Upper lobe of left lung (tissue), 6 donors: ENCODE measurements at places on chromosomes 1 and 21. TPM values are rescaled to one million over a fixed set of nuclear protein-coding genes. Genes with fewer than 3 reads are reported as not detected.

The PARP1 gene
- 66.8 TPM for total RNA-seq

The OR2T11 gene
- total RNA-seq, result not detected

The TMEM240 gene
- not detected for total RNA-seq

The CBR3 gene
- 6.4 TPM for total RNA-seq

The REN gene
- 0.64 TPM for total RNA-seq

DNA sequence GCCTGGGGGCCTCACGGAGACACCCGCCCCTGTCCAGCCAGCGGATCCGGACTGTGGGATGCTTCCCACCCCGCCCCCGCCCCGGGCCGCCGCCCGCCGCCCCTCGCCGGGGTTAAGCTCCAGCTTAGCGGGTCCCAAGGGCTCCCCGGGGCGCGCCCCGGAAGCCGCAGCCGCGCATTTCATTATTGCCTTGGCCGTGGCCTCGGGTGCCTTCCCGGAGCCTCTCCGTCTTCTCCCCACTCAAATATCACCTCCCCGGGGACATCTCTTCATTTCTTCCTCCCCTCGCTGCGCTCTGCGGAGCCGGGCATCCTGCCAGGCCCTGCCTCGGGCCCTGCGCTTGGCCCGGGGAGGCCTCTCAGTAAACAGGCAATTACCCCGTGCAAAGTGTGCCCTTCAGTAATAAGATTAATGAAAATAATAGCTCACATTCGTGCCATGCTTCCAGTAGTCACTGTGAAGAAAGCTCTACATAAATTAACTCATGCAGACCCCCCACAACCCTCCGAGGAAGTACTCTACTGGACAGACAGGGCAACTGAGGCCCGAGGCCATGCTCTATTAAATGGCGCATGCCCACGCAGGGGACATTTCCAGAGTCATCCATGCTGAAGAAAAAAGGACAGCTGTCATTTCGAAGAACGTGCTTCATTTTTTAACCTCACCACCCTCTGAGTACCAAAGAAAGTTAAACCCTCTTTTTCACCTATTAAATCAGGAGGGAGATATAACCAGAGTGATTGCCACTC, 49.9 kb upstream of the LAPTM5 start:
- no peak overlapping the region for H3K4me3 ChIP-seq
- peak; percentile 87 for DNase-seq
- H3K27me3 ChIP-seq, result peaks cover 4% of the 10 kb centered on the region
- no peaks in the 10 kb centered on the region for H3K36me3 ChIP-seq
- no peak overlapping the region for H3K27ac ChIP-seq

GRCh38 chr1:115214098-115214497, 124.0 kb downstream of the NGF start:
- H3K27me3 ChIP-seq, result no peaks in the 10 kb centered on the region
- no peaks in the 10 kb centered on the region for H3K36me3 ChIP-seq

GRCh38 chr1:109148987-109149561, 35.2 kb downstream of the ELAPOR1 start:
- no peak overlapping the region for H3K27ac ChIP-seq
- H3K27me3 ChIP-seq, result no peaks in the 10 kb centered on the region
- no peak overlapping the region for H3K4me3 ChIP-seq

DNA sequence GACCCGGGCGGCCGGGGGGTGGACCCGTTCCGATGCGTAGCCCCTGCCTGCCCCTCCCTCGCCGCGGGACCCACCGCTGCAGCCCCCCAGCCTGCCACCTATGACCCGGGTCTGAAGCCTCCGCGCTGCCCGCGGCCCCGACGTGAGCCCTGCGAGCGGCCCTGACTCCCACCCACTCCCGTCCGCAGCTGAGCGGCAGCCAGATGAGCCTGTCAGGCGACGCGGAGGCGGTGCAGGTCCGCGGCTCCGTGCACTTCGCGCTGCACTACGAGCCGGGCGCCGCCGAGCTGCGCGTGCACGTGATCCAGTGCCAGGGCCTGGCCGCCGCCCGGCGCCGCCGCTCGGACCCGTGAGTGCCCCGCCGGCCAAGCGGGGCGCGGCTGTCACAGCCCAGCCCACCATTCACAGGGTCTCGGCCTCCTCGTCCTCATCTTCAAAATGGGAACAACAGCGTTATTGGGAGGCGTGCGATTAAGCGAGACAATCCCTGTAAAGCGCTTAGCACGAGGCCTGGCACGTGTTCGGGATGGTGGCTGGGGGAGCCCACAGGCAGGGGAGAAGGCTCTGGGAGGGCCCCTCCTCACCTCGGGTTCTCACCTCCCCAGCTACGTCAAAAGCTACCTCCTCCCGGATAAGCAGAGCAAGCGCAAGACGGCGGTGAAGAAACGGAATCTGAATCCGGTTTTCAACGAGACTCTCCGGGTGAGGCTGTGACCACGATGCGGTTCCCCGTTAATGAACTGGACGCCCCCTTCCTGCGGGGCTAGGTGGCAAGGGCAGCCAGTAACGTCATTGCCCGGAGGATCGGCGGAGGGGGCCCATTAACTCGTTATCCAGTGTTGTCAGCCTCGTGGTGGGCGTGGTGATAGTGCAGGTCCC, 8.2 kb downstream of the SYTL1 start:
- H3K4me1 ChIP-seq, result peaks cover 19% of the 10 kb centered on the region
- H3K36me3 ChIP-seq, result peaks cover 36% of the 10 kb centered on the region
- H3K27ac ChIP-seq, result peak overlapping the region; percentile 69
- no peaks in the 10 kb centered on the region for H3K27me3 ChIP-seq
- DNase-seq, result peak; percentile 75
- peak overlapping the region; percentile 40 for H3K4me3 ChIP-seq

DNA sequence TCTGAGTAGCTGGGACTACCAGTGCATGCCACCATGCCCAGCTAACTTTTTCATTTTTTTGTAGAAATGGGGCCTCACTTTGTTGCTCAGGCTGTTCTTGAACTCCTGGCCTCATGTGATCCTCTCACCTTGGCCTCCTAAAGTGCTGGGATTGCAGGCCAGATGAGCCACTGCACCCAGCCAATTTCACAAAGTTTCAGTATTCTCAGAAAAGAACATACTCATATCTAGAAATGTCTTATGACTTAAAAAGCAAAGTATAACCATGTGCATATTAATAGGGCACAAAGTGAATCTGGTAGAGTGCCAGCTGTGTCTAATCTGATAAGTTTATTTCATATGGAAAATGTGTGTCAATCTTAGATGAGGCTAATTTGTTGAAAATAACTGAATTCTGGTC, 87.5 kb upstream of the CACYBP start:
- H3K27ac ChIP-seq, result no peak overlapping the region
- H3K4me1 ChIP-seq, result no peaks in the 10 kb centered on the region
- H3K4me3 ChIP-seq, result no peak overlapping the region
- no peak for DNase-seq

- H3K27me3 ChIP-seq, result no peaks in the 10 kb centered on the region
- no peaks in the 10 kb centered on the region for H3K36me3 ChIP-seq
- H3K4me1 ChIP-seq, result peaks cover 25% of the 10 kb centered on the region
- H3K4me3 ChIP-seq, result no peak overlapping the region
Measured at GRCh38 chr1:43293176-43293575, 7.6 kb upstream of the TIE1 start.

DNA sequence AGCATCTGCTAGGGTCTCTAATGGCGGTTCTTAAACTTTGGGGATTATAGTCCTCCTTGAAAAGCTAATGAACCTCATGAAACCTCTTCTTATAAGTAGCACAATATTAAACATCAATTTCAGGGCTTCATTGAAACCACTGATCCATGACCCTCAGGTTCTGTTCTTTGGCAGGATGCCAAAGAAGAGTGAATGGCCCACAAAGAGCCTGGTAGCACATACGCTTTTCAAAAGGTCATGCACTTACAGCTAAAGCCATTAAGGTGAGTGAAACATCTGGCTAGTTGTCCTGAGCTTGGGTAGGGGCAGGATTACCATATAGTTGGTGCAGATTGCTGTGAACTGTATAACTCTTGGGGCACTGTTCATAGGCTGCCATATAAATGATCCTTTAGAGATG, 42.3 kb downstream of the MDM4 start:
- no peaks in the 10 kb centered on the region for H3K4me1 ChIP-seq
- H3K36me3 ChIP-seq, result peaks cover 23% of the 10 kb centered on the region
- no peaks in the 10 kb centered on the region for H3K27me3 ChIP-seq
- H3K27ac ChIP-seq, result no peak overlapping the region
- no peak overlapping the region for H3K4me3 ChIP-seq

GRCh38 chr1:52111492-52111891, 30.4 kb upstream of the ZFYVE9 start:
- no peaks in the 10 kb centered on the region for H3K36me3 ChIP-seq
- H3K27ac ChIP-seq, result no peak overlapping the region
- no peak for DNase-seq
- no peaks in the 10 kb centered on the region for H3K27me3 ChIP-seq
- H3K4me1 ChIP-seq, result no peaks in the 10 kb centered on the region

DNA sequence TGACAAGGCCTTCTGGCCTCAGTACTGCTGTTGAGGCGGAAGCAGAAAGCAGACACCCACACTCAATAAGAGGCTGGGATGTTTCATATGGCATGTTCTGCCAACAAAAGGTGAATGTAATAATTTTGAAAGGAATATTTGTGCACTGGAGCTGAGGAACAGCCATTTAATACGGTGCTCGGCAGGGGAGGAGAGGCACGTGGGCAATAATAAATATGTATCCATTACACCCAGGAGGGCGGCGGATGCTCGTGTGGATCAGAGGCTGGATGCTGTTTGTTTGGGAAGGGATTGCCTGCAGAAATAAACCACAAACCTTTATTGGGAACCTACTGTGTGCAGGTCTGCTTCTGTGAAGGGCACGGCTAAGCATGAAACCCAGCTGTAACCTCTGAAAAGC, 92.0 kb downstream of the VWA5B1 start:
- DNase-seq, result no peak
- no peaks in the 10 kb centered on the region for H3K4me1 ChIP-seq
- no peaks in the 10 kb centered on the region for H3K27me3 ChIP-seq

GRCh38 chr1:10515301-10515975, 40.7 kb downstream of the PEX14 start:
- peak; percentile 63 for DNase-seq
- H3K36me3 ChIP-seq, result no peaks in the 10 kb centered on the region
- H3K4me1 ChIP-seq, result peaks cover 48% of the 10 kb centered on the region
- no peak overlapping the region for H3K4me3 ChIP-seq

DNA sequence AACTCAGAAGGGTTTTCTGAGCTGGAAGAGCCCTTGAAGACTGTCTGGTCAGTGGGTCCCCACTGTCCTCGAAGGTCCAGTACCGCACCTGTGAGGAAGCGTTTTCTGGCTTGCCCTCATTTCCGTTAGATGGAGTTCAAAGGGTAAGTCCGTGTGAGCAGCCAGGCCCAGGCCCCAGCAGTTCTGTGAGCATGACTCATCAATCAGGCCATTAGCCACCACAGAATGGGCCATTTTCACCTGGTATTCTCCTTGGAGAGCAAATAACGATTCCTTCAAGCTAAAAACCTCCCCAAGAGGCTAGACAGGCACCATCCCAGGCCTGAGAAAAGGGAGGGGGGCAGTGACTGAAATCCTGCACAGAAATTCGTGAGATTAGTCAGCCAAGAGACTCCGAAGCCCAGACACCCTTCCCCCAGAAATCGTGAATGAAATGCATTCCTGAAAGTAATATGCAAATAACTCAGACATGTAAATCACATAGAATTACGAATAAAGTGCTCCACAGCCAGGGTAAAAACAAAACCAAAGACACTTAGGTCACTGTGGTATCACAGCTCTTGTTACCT, 66.0 kb downstream of the BCAR3 start:
- no peak overlapping the region for H3K4me3 ChIP-seq
- peaks cover 32% of the 10 kb centered on the region for H3K4me1 ChIP-seq
- no peaks in the 10 kb centered on the region for H3K36me3 ChIP-seq
- H3K27me3 ChIP-seq, result no peaks in the 10 kb centered on the region

DNA sequence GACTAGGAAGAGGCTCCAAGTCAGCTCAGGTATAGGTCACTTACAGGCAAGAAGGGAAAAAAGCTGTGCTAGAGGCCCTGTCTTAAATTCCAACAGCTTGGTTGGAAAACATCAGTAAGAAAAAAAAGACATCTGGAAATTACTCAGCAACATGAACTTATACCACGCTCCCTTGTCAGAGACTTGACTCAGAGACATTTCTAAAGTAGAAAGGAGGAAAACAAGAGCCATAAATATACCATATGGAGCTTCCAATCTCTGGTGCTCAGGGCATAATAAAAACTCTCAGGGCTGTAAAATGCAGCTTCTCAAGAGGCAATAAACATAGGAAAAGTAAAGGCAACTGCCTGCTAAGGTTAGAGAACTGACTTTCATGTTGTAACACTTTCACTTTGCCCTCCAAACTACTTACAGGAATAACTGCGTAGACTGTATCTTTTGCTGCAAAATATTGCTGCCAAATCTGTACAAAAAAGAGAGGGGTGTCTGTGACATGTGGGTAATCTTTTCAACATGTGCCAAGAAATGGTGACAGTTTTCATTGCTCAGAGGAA, 14.7 kb downstream of the ATPAF1 start:
- DNase-seq, result no peak
- no peaks in the 10 kb centered on the region for H3K4me1 ChIP-seq

GRCh38 chr1:119084798-119085197, 55.7 kb downstream of the WARS2 start:
- no peaks in the 10 kb centered on the region for H3K27me3 ChIP-seq
- H3K4me3 ChIP-seq, result peak overlapping the region; percentile 5
- H3K27ac ChIP-seq, result no peak overlapping the region
- no peaks in the 10 kb centered on the region for H3K4me1 ChIP-seq
- no peaks in the 10 kb centered on the region for H3K36me3 ChIP-seq

DNA sequence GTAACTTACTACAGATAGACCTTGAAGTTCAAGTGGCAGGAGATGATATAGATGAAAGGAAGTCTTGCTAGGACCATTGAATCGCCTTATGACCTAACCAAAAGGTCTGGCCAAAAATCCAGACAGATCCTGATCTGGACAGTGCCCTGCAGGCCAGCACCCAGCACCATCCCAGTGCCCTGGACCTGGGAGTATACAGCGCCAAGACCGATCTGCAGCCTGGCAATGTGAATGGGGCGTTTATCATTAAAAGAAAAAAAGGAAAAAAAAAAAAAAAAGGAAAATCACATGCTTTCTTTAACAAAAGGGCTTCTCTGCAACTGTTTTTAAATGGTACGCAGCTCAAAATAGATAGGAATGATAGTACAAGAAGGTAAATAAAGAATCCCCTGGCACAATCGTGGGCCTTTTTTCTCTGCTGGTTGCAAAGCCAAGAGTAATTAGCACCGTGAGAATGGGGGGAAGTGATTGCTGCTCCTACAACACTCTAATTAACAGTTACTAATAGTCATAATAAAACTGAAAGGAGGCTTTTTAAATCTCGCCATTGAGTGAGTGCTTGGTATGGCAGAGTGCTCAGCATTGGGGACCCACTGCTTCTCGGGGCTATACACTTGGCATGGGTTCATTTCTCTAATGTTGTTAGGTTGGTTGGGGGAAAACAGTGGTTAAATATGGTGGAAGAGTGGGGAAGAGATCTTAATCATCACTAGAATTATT, 146.7 kb downstream of the KAZN start:
- no peak overlapping the region for H3K4me3 ChIP-seq
- H3K27me3 ChIP-seq, result no peaks in the 10 kb centered on the region
- H3K36me3 ChIP-seq, result no peaks in the 10 kb centered on the region
- H3K27ac ChIP-seq, result no peak overlapping the region
- no peaks in the 10 kb centered on the region for H3K4me1 ChIP-seq
- DNase-seq, result no peak

- no peak overlapping the region for H3K4me3 ChIP-seq
- H3K36me3 ChIP-seq, result no peaks in the 10 kb centered on the region
- H3K27ac ChIP-seq, result no peak overlapping the region
- peaks cover 2% of the 10 kb centered on the region for H3K27me3 ChIP-seq
- DNase-seq, result peak; percentile 32
Measured at GRCh38 chr1:26408604-26409003, 2.0 kb upstream of the LIN28A start.

GRCh38 chr1:14625996-14626395, 27.5 kb downstream of the KAZN start:
- no peak overlapping the region for H3K4me3 ChIP-seq
- no peak for DNase-seq
- no peaks in the 10 kb centered on the region for H3K27me3 ChIP-seq
- H3K4me1 ChIP-seq, result peaks cover 5% of the 10 kb centered on the region
- H3K27ac ChIP-seq, result no peak overlapping the region
